ENCODE measurements at places on chromosomes 13 and 19. TPM values are rescaled to one million over a fixed set of nuclear protein-coding genes. Genes with fewer than 3 reads are reported as not detected.

GRCh38 chr13:43140985-43141384, 117.6 kb downstream of the DNAJC15 start:
- no peak for DNase-seq

DNA sequence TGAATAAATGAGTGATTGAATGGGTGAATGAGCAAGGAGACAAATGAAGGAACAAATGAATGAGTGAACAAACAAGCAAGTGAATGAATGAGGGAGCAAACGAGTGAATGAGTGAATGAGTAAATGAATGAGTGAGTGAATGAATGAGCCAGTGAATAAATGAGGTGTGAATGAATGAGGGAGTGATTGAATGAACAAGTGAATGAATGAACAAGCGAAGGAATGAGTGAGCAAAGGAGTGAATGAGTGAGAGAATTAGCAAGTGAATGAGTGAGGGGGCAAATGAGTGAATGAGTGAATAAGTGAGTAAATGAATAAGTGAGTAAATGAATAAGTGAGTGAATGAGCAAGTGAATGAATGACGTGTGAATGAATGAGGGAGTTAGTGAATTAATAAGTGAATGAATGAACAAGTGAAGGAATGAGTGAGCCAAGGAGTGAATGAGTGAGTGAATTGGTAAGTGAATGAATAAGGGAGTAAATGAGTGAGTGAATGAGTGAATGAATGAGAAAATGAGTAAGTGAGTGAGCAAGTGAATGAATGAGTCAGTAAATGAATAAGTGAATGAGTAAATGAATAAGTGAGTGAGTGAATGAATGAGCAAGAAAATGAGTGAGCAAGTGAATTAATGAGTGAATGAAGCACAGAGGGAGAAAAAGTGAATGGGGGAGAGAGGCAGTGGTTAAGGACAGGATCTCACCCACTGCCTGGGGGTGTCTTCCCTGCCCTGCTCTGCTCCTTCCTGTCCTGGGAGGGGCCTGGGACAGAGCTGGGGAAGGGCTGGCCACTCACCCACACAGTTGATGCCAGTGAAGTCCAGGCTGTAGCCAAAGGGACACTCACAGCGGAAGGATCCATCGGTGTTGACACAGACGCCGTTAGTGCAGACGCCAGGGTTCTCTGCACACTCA, 36.4 kb downstream of the CCL25 start:
- DNase-seq: no peak

- no peak for DNase-seq
These were observed 459.4 kb downstream of the FOXO1 start for GRCh38 chr13:40207001-40207478.

DNA sequence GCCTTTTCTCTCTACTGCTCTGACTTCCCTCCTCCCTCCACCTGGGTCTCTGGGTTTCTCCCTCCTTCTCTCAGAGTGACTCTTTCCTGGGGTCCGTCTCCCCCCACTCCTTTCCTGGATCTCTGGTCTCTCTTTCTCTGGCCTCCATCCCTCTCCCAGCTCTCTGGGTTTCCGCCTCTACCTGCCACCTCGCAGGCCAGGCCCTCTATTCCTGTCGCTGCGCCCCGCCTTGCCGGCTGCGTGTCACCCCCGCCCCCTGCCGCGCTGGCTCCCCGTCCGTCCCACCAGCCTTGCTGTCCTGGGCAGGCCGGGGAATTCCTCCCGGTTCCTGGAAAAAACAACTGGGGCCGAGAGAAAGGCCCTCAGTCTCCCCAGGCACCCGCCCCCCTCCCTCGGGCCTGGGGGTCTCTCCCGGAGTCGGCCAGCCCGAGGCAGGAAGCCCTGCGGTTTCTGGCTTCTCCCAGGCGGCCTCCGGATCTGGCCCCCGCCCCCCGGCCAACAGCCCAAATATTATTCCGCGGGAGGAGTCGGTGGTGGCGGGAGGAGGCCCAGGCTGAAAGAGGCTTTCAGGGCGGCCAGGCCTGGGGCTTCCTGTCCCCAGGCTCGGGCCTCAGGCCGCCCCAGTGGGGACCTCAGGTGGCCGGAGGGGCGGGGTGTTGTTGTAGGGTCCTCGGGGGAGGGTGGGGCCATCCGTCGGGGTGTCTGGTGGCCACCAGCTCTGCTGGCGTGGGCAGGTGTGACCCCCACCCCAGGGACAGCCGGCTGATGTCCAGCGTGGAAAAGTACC, 9.3 kb downstream of the IRF2BP1 start:
- DNase-seq: no peak

DNA sequence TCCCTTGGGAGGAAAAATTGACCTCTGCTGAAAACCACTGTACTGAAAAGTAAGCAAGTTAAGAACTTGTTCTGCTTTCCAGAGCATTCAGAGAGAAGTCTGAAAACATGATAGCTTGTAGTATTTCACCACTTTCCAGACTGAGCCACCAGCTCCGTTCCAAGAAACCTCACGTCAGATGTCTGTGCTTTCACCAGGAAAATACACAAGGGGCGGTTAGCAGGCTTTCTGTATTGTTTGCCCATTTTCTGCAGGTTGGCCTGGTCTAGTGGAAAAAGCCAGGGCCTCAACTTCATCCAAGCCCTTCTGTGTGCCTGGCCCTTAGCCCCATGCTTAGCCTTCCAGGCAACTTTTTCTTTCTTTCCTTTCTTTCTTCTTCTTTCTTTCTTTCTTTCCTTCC, 36.4 kb downstream of the RXFP2 start:
- no peak for DNase-seq

GRCh38 chr19:752652-753517, 2.0 kb downstream of the MISP start:
- DNase-seq: no peak

DNA sequence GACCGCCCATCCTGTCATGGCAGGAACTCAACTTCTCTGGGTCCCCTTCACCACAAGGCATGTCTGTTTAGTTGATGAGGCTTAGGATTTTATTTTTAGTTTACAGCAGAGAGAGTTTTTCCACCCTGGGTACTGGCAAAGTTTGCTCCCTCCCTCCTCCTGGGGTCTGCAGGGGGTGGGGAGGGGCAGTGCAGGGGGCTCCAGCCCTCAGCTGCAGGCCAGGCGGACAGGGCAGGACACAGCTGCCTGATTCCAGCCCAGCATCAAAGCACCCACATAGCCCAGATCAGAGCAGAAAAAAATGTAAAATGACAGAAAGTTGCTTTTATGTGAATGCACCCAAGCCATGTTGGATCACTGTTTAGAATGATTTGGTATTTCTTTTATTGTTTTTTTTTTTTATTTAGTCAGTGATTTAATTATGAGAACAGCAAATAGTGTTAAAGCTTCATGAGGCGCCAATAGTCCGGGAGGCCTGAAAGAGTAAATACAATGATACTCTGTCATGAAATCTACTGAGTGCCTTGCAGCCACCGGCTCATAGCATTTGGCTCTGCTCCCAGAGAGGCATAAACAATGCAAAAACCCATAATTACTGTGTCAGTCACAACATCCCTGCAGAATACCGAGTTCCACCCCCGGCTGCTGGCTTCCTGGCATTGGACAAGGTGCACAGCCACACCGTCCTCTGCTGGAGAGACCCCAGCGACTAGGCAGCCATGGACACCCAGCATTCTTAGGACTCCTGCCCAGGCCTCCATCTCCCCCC, 923.5 kb downstream of the UQCRFS1 start:
- DNase-seq: no peak

DNA sequence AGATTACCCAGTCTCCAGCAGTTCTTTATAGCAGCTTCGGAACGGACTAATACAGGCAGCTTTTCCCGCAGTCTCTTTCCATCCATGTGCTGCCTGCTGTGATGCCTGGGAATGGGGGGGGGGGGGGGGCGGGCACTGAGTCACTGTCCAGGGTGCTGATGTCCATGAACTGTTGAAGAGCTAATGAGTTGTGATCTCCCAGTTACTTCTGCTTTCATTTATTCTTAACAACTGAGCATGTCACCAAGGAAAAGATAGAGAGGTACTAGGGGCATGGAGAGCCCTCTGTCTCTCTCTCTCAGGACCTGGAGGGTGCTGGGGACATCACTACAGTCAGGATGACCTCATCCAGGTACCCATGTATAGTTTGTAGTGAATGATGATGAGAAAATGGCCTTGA, 20.3 kb upstream of the CEACAM1 start:
- DNase-seq: no peak

- no peak for DNase-seq
These were observed 1.2 kb upstream of the RCBTB2 start for GRCh38 chr13:48533961-48534600.

DNA sequence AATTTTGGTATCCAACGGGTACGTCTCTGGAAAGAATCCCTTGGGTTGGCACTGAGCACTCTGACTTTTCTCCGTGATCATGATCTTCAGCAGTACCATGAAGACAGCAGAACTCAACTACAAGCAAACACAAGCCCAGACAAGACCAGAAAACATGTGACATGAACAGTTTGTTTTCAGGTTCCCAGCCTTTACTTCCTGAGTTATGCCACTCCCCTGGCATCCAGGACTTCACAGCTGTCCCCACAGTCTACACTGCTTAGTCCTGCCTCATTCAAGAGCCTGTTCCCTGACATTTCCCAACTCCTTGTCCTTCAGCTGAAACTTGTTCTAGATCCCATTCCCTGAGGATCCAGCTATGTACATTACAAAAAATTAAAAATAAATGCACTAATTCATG, 4.9 kb upstream of the N4BP2L1 start:
- no peak for DNase-seq

DNA sequence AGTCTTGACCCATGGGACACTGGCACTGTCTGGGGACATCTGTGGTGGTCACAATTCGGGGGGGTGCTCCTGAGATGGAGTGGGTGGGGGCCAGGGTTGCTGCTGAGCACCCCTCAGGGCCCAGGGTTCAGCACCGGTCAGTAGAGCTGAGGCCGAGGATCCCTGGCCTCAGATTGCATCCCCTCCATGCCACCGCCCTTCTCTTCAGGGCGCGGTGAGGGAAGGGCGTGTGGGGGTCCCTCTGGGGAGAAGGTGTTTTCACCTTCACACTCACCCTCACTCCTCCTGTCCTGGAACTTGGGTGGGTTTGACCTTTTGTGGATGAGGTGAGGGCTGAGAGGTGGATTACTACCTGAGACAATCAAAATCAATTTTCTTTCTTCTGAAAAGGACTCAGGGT, 13.5 kb downstream of the GNA11 start:
- DNase-seq: no peak

- DNase-seq: no peak
These were observed 12.1 kb downstream of the SLC5A5 start for GRCh38 chr19:17883627-17884410.

DNA sequence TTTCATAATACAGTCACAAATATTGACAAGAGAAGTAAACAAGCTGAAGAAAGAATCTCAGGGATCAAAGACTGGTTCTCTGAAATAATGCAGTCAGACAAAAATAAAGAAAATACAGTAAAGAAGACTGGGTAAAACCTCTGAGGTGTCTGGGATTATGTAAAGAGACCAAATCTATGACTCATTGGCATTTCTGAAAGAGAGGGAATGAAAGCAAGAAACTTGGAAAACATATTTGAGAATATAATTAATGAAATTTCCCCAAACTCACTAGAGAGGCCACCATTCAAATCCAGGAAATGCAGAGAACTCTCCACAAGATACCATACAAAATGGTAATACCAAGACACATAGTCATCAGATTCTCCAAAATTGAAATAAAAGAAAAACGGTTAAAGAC, 53.0 kb upstream of the GPC6 start:
- no peak for DNase-seq

DNA sequence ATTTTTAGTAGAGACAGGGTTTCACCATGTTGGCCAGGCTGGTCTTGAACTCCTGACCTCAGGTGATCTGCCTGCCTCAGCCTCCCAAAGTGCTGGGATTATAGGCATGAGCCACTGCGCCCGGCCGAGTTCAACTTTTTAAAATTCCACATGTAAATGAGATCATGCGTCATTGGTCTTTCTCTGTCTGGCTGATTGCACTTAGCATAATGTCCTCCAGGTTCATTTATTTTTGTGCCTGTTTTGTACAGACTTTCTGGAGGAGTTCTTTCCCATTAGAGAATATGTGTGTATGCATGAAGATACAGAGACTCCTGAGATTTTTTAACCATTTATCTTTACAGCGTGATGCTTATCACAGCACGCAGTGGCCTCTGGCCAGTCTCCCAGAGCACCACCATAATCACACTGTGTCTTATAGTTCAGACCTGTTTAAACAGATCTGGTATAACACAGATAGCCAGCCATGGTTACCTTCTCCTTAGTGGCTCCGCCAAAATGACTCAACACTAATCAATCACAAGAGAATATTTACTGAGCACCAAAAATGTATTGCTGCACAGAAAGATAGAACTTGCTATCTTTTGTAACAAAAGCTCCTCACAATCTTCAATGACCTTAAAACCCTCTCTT, 11.4 kb upstream of the STARD13 start:
- no peak for DNase-seq

GRCh38 chr13:106550570-106551135, 15.2 kb upstream of the EFNB2 start:
- DNase-seq: no peak

ZNRF4 gene
- not detected for polyA plus RNA-seq

SYT3 gene
- polyA plus RNA-seq: 0.09 TPM
